DMS79 treated with DMSO at 0.1 percent for 48 hours (cell line): ENCODE measurements at places on chromosomes 2 and 18.

DNA sequence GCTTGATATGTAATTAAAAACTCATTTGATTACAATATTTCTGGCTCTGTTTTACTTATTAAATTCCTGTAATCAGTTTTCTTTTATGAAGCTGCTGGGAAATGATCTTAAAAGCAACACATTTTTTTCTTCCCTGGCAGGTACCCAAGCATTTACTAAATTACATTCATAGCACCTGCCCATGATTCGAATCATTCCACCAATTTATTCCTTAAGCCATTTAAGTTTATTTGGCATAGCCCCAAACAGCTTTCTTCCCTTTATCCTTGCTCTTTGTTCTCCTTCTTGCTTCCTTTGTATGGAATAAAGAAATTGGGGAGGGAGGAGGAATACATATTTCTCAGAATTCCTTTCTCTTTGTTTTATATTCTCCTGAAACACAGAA, 241.3 kb downstream of the AGPS start:
- DNase-seq, result no peak

DNA sequence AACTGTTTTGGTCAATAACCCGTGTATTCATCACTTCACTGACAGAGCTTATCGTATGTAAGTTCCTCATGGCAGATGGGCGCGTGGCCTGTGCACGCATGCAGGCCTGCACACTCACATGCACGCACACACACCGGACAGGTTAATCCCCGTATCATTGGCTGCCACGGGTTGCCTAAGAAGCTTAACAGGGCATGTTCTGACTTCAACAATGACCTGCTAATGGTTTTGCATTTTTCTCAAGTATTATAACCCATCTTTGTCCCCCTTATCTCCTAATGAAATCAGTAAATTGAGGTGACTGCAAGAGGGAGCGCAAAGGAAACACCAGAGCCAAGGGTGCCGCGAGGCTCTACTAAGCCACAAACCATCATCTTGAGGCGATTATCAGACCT, 399.0 kb upstream of the ID2 start:
- DNase-seq, result no peak

DNA sequence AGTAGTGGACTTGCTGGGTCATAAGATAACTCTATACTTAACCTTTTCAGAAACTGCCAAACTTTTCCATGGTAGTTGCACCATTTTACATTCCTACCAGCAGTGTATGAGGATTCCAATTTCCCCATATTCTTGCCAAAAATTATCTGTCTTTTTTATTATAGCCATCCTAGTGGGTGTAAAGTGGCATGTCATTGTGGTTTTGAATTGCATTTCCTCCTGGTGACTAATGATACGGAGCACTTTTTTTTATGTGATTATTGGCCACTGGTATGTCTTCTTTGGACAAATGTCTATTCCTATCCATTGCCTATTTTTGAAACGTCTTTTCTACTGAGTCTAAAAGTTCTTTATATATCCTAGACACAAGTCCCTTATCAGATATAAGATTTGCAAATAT, 44.3 kb downstream of the CACNB4 start:
- DNase-seq, result no peak

DNA sequence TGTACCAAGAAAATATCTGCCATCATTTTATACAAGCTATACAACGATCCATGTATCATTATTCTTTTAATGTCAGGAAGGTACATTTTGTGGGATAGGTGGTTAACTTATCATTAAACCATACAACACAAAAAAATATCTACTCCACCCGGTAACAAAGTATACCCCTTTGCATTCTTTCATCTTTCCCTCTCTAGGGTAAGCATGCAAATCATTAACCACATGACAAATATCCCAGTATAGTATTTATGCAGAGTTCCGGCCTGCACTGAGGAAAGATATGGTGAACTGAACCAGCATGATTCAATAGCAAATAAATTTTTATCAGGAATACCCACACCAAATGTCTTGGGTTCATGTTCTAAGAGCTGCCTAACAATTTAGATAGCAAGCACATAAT, 22.5 kb upstream of the SULT1C2 start:
- DNase-seq, result no peak

- no peak for DNase-seq
Observed at GRCh38 chr2:227813562-227814353, at the start of gene CCL20. CCL20 (plus strand) TSS chr2:227813842; CDS start chr2:227813912, 70 bp downstream.

DNA sequence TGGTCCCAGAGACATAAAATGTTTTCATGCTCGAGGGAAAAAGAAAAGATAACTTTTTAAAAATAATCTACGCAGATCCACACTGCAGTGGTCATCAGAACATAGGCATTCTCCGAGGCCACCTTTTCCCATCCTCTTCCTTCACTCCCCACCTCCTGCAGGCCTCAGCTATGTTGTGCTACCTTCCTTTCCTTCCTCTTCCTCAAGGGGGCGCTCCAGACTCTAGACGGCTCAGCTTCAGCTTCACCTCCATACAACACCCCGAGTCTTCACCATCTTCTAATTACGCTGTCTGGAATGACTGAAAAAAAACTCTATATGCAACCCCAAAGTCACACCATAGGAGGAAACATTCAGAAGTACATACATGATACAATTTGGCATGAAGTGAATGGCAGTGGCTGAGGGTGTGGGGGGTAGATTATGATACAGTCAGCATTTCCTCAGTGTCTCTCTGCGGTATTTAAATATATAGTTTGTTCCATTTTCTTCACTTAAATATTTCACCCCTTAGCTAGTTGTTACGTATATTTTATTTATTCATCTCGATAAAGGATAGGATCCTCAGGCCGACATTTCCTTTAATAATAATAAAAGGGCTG, 583.6 kb downstream of the IRS1 start:
- DNase-seq, result no peak

GRCh38 chr18:68735483-68736343, 20.8 kb upstream of the TMX3 start:
- DNase-seq, result peak; percentile 20

GRCh38 chr2:70116936-70117552, 29.8 kb downstream of the PCBP1 start:
- no peak for DNase-seq

GRCh38 chr2:119518401-119519056, 5.8 kb downstream of the SCTR start:
- no peak for DNase-seq

GRCh38 chr2:128202791-128203190, 111.8 kb downstream of the UGGT1 start:
- DNase-seq, result no peak

DNA sequence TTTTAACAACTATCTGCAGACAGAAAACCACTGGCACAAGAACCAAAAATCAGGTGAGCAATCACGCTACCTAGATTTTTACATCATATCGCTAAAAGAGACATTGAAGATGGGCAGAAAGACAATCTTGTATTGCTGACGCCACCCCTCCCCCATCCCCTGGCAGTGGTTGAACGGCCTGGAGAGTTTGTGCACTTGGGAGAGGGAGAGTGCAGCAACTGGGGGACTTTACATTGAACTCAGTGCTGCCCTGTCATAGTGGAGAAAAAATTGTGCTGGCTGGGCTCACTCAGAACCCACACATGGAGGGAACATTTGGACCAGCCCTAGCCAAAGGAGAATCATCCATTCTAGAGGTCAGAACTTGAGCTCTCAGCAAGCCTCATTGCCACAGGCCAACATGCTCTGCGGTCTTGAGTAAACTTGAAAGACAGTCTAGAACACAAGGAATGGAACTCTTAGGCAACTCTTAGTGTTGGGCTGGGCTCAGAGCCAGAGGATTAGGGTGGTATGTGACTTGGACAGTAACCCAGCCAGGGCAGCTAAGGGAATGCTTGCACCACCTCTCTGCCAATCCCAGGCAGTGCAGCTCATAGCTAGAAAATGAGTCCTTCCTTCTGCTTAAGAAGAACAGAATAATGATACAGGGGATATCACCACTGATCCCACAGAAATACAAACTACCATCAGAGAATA, 220.0 kb upstream of the CYP26B1 start:
- DNase-seq, result no peak

DNA sequence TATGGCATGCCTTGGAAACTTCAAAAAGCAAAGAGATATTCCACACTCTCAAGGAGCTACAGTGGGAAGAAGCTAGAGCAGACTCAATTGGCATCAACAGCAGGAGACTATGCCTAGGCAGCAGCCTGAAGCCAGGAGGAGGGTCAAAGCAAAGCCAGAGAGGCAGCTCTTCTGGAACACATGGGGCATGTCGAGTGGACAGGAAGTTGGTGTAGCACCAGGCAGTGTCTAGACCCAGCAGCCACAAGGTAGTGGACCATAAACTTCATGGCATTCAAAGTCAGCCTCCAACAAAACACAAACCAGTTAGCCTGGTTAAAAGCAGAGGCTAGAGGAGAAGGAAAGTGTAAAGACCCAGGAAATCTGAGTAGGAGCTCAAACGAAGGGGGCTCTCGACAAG, 311.2 kb upstream of the PKDCC start:
- no peak for DNase-seq

DNA sequence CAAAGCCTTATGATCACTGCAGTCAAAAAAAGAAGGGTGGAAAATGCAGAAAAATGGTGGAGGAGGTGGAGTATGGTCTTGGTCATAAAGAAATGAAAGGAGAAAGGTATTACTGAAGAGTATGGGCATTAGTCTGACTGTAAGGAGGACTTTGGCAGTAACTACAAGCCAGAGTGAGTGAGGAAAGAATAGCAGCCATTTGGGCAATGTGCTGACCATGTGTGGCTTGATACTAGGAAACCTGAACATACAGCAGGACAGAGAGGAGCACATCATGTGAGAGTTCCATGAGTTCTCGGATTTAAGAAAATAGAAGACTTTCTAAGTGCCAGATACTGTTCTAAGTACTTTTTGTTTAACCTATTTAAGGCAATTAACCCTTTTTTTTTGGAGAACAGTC, 8.5 kb downstream of the DTNA start:
- DNase-seq, result no peak

DNA sequence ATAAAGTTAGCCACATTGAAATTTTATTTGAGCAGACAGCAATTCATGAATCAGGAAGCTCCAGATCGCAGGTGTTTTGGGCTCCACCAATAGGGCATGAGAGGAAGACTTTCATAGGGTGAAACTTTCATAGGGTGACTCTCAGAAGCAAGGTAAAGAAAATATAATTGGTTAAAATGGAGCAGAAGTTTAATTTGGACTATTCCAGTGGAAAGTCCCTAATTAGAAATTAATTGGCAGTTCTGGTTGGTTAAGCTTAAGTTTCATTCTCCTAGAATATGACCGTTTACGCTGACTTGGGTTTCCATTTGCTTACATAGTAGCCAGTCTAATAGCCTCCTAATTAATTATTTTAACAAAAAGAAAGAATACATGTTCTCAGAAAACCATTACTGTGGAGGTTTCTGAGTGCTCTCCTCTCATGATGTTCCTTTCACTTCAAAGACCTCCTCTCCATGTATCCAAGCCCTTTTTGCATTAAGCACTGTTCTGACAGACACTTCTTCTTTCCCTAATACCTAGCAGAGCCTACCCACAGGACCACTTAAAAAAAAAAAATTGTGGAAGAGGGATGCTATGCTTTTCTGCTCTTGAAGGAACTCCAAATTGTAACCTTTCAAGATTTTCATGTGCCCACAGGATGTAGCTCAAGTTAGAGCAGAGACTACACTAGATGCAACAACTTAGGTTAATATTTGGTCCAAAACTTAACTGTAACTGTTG, 99.1 kb downstream of the MREG start:
- DNase-seq, result no peak

- no peak for DNase-seq
Observed at GRCh38 chr2:112642966-112643365, 2.8 kb upstream of the SLC20A1 start.

GRCh38 chr2:37614061-37614738, 57.2 kb downstream of the CDC42EP3 start:
- no peak for DNase-seq
